ENCODE measurements at places on chromosomes 12 and 14. TPM values are rescaled to one million over a fixed set of nuclear protein-coding genes. Genes with fewer than 3 reads are reported as not detected.

Gene KRT5
- 12.6 TPM for total RNA-seq

Gene ACRBP
- total RNA-seq = 3.5 TPM

Gene LRRC10
- total RNA-seq = not detected

Gene METTL17
- total RNA-seq = 89.7 TPM

Gene SMCO2
- total RNA-seq = not detected

Gene TSFM
- 28.2 TPM for total RNA-seq

- DNase-seq = no peak
Observed at GRCh38 chr14:95222151-95222631, 64.9 kb upstream of the DICER1 start.

- DNase-seq = no peak
Observed at GRCh38 chr12:88665071-88665470, 84.8 kb upstream of the KITLG start.

GRCh38 chr14:63745858-63746425 is 18.1 kb upstream of the SGPP1 start:
- no peak for DNase-seq

DNA sequence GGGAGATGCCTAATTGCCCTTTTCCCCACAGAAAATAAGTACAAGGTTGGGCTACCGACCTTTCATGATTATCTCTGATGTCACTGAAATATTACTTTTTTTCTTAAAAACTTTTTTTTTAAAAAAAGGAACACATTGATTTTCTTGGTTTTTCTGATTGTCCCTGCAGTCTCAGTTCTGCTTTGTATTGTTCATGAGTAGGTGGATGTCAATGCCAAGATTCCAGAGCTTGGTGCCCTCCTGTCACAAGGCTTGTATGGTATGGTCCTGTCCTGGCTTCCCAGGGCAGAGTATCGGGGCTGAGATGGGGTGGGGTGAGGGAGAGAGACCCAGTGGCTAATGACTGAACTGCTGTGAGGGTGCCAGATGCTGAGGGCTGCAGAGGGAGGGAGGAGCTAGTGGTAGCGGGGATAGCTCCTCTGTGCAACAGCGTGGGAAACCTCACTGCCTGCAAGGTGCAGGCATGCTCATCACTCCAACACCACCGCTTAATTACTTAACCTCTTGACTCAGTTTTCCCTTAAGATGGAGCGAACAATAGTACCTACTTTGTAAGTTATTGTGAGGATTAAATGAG is 4.4 kb upstream of the CTDSP2 start:
- no peak for DNase-seq

- no peak for DNase-seq
Observed at GRCh38 chr14:99937475-99938244, 127.6 kb upstream of the EVL start.

GRCh38 chr12:80200414-80200813 is 101.1 kb downstream of the OTOGL start:
- no peak for DNase-seq

- DNase-seq = no peak
Observed at GRCh38 chr12:105783983-105784947, 354.5 kb downstream of the NUAK1 start.

DNA sequence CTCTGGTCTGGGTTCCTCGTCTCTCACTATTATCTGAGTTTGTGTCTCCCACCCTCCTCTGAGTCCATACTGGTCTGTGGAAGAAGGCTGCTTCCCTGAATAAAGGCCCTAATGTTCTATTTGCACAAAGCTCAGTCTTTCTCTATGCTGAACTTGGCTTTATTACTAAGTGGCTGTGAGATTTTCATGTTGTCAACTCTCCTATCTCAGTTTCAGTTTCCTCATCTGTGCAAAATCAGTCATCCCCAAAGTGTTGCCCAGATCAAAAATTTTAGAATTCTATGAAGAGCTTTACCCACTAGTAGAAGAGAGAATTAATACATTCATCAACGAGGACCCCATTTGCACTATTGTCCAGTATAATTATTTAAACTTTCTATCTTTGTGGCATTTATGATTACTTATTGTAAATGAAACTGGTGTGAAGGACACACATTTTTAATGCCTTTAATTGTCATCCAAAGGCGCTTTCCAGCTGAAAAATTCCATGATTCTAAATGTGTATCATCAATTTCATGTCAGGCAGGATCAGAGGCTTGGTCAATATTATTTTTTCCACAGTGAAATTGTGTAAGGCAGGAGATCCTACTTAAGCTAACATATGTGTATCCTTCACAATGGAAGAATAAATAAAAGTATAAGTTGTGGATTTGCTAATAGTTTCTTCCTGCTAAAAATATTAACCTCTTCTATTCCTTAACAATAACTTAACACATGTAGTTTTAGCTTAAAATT is 79.1 kb upstream of the EEA1 start:
- no peak for DNase-seq

GRCh38 chr14:24670594-24670993 is 36.6 kb upstream of the GZMB start:
- no peak for DNase-seq

DNA sequence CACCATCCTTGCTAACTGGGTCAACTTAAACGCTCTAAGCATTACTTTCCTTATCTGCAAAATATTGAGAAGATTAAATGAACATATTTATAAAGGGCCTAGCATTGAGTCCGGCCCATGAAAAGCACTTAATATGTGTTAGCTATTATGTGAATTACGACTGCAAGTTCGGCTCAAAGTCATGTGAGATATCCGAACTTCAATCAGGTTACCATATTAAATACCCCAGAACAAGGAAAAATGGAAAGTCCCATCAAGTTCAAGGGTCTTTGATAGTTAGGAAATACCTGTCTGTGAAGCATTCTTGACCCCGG is 487 bp upstream of the NRDE2 start:
- DNase-seq = no peak

DNA sequence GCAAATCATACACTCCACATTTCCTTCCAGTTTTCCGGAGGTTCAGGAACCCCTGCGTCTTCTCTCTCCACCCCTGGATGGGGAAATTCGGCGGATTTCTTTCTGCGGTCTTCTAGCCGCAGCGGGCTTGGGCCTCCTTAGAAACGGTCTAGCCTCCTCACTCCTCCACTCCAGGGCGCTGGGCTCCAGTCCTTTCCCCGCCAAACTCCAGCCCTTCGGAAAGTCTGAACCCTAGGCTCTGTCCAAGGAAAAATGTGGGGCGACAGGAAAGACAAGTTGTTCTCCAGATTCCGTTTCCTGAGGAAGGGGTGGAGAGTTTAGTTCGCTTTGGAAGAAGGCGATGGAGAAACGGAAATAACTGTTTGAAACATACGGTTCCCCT is 1.4 kb upstream of the HOXC10 start:
- DNase-seq = no peak
